ENCODE measurements at places on chromosomes 6 and 20.

DNA sequence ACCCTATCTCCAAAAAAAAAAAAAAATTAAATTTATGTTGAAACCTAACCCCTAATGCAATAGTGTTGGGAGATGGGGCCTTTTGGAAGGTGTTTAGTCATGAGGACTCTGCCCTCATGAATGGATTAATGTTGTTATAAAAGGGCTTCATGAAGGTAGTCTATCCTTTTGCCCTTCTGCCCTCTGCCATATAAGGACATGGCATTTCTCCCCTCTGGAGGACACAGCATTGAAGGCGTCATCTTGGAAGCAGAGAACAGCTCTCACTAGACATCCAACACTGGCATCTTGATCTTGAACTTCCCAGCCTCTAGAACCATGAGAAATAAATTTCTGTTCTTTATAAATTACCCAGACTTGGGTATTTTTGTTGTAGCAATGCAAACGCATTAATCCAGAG, 35.4 kb downstream of the PDYN start:
- DNase-seq = no peak

DNA sequence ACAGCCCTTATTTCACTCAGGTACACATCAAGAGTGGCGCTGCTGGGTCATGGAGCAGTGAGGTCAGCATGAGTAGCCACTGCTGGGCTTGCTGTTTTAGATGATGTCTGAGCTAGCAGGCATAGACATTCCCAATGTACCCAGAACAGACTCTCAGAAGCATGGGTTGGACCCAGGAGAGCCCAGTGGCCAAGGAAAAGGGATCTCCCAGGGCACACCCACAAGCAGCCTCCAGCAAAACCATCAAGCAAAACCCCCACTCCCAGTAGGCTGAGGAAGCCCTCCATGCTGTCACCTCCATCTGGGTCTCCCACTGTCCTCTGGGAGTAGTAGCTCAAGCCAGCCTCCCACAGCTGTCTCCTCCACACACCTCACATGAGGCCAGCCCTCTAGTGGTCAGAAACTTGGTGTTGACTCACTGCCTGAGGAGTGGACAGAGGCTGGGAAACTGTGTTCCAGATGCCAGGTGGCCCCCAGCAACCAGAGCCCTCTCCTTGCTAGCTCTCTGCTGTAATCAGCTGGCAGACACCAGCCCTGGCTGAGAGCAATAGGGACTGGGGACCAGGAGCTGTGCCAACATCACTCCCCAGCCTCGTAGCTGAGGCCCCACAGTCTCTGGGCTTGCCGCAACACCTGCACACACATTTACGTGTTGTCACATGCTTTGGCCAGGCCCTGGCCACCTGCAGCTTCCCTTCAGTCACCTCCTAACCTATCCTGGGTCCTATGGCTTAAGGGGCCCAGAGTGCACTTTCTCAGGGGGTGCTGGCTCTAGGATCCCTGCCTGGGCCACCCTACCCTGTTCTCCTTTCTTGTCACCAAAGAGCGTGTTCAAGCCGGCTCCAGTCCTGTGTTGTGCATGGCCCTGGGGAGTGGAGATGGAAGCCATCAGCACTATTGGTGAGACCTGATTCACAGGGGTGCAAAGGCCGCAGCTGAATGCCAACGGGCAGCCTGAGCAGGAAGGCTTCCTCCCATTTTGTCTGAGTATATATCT, 1.9 kb upstream of the AP5S1 start:
- peak; percentile 72 for DNase-seq

- no peak for DNase-seq
These were observed 447 bp downstream of the MCM3 start for GRCh38 chr6:52284131-52284459.

GRCh38 chr6:44805238-44805846, 417.8 kb downstream of the CDC5L start:
- peak; percentile 36 for DNase-seq

DNA sequence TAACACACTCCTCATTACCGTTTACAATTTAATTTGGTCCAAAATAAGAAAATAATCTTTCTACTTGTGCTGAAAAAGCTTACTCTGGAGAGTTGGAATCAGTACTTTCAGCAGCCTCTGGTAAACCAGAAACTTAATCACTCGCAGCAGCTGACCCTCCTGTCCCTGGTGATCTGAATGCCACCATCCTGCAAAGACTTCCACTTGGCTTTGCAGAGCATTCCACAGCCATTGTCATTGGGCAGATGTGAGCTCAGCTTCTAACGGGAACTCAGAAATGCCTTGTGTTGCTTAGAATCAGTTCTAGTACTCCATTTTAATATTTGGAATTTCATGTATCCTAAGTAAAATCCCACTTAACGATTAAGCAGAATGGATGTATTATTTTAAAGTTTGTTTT, 59.7 kb downstream of the PHACTR1 start:
- no peak for DNase-seq

DNA sequence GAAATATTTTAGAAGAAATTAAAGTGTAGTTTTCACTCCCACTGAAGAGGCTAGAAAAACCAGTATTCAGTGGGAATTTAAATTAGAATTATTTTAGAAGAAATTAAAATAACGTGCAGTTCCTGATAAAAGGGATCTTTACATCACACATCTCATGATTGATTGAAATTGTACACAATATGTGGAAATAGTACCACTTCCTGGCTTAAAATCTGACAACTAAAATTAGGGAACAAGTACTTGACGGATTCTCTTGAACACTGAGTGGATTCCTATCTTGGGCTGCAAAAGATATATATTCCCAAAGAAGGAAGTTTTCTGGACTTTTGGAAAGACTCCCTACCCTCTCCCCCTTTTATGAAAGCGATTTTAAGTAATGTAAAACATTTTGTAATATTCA, 14.6 kb upstream of the MTCL3 start:
- DNase-seq = no peak

- no peak for DNase-seq
These were observed 9.8 kb upstream of the TASP1 start for GRCh38 chr20:13648291-13649228.

- peak; percentile 54 for DNase-seq
These were observed 7.3 kb upstream of the ARHGAP18 start for GRCh38 chr6:129717277-129717676.

DNA sequence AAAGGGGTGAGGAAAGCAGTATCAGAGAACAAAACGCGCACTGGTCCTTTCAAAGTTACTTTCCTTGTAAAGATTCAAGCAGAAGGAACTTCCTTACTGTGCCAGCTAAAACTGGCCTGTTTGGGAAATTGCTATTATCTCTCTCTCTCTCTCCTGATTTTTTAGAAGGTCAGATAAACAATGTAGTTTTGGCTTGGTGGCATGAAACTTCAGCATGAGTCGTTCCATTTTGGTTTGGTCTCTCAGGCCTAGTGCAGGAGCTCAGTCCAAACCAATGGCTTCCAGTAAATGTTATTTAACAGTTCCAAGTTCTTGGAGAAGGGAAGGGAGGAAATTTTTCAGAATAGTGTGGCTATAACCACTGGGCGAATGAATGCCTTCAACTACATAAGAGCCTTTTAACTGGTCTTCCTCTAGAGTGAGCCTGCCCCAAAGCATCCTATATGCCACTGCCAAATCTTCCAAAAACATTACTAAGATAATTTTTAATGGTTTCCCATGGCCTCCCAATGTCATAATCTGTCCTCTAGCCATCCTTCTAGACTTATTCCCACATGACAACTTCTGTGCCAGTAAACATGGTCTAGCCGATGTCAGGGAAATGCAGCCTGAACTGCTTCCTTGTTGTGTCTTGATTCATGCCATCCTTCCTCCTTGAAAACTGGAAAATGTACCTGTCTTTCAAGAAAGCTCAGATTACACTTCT, 9.1 kb upstream of the SNX9 start:
- DNase-seq = peak; percentile 64

DNA sequence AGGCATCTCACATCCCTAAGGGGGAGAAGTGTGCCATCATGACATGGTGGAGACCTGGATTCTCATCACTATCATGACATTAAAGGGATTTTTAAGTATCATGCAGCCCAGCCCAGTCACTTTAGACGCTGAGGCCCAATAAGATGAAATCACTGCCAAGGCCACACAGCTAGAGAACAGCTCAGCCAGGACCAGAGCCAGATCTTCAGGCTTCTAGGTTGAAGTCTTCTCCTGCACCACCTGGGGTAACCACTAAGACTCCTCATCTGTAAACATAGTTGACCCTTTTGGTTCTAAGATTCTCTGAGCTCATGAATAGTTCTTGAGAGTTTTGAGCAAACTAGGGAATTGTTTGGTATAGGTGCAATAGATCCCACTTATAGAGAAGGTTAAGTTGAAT, 125.1 kb downstream of the TCP11 start:
- no peak for DNase-seq

DNA sequence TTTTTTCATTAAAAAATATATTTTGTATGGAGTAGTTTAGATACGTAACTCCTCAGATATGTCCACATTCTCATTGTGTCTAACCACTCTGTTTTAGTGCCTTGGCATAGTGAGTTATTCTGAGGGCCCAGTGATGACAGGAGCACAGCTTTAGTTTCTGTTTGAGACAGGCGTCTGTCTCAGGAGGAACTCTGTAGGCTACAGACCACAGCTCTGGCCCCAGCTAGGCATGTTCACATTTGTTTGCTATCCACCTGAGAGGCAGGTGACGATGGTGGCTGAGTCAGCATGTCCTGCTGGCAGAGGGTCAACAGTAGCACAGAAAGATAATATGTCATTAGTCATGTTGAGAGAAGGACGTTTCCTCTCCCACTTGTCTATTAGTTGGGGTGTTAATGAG, 16.3 kb downstream of the LRRC1 start:
- DNase-seq = peak; percentile 75

GRCh38 chr6:115969207-115969929, 91.3 kb downstream of the FRK start:
- DNase-seq = peak; percentile 30

DNA sequence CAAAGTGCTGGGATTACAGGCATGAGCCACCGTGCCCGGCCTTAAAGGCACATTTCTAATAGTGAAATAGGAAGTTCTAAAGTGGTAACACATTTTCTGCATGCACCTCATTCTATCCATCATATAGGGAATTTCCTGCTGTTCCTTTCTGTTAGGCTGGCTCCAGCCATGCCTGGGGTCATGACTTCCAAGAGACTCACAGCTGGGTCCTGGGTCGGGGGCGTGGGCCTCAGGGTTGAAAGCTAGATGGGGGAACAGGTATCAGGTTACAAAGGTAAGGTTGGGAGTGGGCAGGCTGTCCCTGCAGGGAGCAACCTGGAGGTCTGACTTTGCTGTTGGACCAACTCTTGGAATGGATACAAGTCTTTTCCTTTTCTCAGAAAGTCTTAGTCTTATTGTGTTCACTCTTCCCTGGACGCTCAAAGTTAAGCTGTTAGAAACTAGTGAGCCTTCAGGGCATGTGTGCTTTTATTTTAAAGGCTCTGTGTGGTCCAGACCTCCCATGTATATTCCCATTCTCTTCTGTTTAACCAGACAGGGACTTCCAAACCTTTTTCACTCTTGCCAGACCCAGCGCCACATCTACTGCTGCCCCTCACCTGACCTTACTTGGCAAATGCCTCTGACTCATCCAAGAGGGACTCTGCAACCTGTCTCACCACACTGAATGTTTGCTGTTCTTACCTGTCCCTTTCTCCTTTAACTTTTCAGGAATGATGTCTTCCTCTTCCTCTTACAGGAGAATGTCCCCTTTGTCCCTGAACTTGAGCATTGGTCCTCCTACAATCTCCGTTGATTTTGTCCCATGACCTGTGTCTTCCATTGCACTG, 64.4 kb downstream of the TMEM170B start:
- peak; percentile 50 for DNase-seq

DNA sequence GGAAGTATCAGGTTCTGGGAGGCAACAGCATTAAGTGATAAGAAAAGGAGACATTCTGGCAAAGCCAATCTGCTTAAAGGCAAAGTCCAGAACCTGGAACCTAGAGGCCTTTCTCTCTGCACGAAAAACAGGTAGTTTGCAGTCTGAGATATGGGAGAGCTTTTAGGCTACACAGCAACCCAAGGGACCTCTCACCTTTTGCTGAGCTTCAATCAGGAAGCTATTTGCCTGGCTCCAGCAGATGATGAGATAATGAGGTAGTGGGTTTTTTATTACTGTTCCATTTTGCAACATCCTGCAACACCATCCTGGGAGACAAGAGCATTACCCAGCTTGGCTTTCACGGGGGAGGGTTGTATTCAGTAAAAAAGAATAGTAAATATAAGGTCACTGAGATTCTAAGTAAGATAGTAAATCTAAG, 143.1 kb downstream of the ADGRG6 start:
- DNase-seq = no peak

Measured in renal cortical epithelial cell (primary cell).